ENCODE measurements at places on chromosomes 13 and 19. TPM values are rescaled to one million over a fixed set of nuclear protein-coding genes. Genes with fewer than 3 reads are reported as not detected.
A peak's percentile ranks its signal among the peaks of the same experiment; 100 is the strongest.

DNA sequence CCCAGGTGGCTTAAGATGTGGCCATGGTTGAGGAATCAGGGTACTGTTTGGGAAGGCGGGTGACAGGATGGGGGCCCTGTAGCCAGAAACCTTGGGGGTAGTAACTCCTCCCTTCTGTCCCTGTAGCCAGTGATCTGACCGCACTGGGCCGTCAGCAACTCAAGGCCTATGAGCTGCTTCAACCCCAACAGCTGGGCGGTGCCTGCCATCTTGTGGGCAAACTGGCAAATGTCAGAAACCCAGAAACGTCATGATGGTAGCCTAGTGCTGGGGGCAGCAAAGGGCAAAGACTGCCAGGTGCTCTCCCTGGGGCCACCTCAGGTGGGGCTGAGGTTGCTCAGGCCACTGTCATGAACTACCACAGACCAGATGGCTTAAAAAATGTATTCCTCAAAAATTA, 3.5 kb downstream of the COPE start:
- no peak for DNase-seq

DNA sequence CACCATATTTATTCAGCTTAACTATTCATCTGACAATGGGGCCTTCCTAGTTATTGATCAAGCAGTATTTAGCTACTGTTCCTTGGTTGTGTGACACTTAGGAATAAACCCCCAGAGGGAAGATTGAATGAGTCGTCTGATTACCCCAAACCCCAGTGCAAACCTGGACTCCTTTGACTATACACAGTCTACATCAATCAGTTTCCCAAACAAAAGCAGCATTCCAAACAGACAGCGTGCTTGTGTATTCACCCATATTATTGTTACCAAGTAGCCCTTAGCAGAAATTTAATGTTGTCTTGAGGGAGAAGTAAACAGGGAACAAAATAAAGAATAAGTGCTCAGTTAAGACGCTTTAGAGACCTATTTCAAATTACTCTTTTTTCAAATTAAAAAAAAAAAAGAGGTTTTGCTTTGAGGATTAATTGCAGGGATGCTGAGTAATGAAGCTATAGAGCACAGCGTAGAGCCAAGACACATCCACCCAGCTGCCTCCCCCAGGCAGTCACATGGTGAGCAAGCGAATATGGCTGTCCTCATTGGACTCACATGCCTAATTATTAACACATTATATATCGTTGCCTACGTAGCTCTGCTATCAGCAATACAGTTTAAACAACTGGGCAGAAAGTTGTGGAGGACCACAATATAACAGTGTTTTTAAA, 14.7 kb upstream of the B3GLCT start:
- DNase-seq: no peak

DNA sequence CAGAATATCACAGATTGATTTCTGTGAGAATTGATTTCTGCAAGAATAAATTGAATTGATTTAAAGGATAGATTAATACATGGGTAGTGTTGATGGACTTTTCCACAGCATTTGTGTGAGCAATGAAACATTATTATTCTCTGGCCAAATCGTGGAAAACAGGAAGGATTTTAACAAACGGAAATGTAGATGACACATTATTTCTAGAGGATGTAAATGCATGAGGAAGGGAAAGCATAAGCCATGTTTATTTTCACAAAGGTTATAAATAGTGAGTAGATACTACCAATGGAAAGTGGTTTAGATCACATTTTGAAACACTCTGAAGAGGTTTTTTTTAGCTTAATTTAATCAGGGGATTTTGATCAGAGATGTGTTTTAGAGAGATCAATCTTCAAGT, 1534.6 kb upstream of the MIR17HG start:
- DNase-seq: no peak

DNA sequence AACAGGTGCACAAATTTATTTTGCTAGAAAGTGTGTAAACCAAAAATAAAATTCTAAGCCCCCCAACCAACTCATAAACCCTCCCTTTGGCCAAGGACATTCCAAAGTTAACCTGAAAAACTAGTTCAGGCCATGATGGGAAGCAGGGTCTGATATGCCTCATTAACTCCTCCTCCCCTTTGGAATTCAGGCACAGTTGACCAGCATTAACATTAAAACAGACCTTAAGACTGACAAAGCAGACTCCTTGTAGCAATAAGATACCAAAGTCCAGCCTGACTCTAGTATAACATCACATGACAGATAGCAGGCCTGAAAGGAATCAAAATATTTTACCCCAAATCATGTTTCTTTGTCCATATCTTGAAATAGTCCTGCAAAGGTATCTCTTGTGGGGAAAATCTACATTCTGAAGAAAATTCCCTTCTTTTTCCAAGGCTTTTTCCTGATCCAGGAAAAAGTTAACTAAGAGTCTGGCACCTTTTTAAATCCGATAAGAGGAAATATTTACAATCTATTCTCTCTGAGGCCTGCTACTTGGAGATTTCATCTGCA, 19.7 kb downstream of the NEK5 start:
- no peak for DNase-seq

- DNase-seq: peak; percentile 94
These were observed at the start of gene CCDC97 for GRCh38 chr19:41310033-41310831. Gene CCDC97, plus strand, starts transcription at chr19:41310172. Its CDS starts 139 bp downstream, at chr19:41310311.

DNA sequence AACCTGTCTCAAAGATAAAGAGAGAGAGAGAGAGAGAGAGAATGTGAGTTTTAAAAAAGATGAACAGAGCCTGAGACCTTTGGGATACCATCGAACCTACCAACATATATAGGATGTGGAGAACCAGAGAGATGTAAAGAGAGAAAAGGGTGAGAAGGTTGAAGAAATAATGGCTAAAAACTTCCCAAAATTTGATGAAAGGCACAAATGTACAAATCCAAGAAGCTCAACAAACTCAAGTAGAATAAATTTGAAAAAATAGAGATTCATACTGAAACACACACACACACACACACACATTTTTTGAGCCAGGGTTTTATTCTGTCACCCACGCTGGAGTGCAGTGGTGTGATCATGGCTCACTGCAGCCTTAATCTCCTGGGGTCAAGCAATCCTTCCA, 16.3 kb downstream of the ZNF558 start:
- no peak for DNase-seq

- DNase-seq: no peak
These were observed 1195.3 kb downstream of the EFNB2 start for GRCh38 chr13:105340061-105340606.

DNA sequence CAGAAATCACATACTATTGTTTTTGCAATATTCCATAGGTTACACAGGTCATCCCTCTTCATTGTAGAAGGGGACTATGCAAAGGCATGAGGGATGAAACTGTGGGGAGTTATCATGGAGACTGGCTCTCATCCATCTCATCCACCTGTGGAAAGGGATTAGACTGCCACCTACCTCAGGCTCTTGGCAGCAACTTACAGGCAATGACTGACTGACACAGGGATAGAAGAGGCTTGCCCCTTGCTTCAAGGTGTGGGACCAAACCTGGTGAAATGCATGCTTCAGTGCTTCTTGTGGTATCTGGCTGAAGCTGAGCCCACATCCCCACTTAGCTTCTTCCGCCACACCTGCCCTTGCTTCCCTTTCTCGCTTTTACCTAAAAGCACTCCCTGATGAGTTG, 341.3 kb downstream of the GPC5 start:
- no peak for DNase-seq

- no peak for DNase-seq
These were observed 416.2 kb downstream of the DIAPH3 start for GRCh38 chr13:59747529-59747928.

GRCh38 chr19:36099166-36099785, 11.7 kb upstream of the OVOL3 start:
- DNase-seq: no peak

GRCh38 chr13:80527400-80527799, 186.5 kb upstream of the SPRY2 start:
- DNase-seq: no peak

- DNase-seq: no peak
These were observed 11.3 kb downstream of the POSTN start for GRCh38 chr13:37587236-37587635.

DNA sequence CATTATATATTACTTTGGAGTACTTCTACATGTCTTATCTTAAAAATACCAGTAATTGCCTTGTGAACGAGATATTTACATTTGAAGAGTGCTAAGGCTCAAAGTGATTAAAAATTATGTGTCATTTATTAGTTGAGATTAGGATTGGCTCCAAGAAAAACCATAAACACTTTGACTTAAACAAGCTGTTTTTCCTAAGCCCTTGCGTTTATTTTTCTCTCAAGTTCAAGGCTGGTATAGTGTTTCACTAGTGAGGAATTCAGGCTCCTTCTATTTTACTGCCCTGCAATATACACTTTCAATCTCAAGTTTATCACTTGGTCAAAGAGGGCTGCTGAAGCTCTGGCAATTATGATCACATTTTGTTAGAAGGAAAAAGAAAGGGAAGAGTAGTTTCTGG, 49.9 kb downstream of the UFM1 start:
- DNase-seq: no peak

GRCh38 chr13:33340631-33341030, 55.1 kb upstream of the STARD13 start:
- no peak for DNase-seq

DNA sequence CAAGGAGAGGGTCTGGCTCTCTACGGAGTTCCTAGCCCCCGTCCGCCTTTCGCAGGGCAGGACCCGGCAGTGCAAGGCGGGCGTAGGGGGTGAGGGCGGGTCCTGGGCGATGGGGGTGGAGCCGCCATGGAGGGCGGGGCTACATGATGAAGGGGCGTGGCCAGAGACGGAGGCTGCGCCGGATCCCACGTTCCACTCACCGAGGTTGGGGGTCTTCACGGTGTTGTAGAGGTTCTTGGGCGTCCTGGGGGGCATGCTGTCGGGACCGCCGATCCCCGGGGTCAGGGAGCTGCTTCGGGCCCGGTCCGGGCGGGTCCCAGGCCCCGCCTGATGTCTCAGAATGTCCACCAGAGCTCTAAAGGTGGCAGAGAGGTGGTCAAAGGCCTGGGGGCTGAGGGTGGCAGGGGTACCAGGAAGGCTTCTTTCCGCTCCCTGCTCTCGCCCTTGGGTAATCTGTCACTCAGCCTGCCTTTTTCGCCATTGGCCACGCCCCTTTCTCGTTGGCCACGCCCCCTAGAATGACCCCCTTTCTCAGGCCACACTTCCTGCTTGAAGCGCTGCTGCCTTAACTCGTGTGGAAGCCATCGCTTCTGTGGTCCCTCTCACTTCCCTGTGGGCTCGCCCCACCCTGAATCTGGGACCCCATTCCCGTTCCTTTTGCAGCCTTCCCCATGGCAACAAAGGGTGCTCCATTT, 2.5 kb downstream of the SHISA7 start:
- DNase-seq: no peak

- DNase-seq: no peak
These were observed 421.9 kb upstream of the PRR20A start for GRCh38 chr13:56718791-56719190.

Gene KLHL1
- not detected for total RNA-seq

Gene POLR1D
- 72.4 TPM for total RNA-seq

Gene ANKRD24
- total RNA-seq: 0.47 TPM

Gene APC2
- 3.9 TPM for total RNA-seq

Gene DCT
- not detected for total RNA-seq

Data from chondrocyte (in vitro differentiated cells).